Type B pancreatic cell (in vitro differentiated cells): ENCODE measurements at places on chromosomes 7 and 10.

GRCh38 chr7:99822731-99823718 is 4.8 kb upstream of the CYP3A43 start:
- DNase-seq: no peak

DNA sequence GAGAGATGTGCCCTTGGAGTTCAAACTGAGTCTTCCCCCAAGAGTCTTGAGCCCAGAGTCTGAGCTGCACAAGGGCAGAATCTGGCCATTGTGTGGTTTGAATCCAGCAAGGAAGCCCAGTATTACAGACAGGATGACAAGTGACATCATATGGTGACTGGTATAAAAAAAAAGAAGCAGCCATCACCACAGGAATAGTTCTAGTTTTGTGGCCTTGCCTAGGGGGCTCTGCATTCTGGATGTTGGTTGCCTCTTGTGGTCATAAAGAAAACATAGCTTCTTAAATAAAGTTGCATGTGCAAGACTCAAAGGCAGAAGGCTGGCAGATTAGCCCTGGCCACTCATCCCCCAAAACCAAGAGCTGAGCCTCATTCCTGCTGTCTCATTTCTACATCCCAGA is 16.8 kb upstream of the LRRC72 start:
- no peak for DNase-seq

GRCh38 chr10:119543814-119544642 is 1.5 kb upstream of the RGS10 start:
- no peak for DNase-seq

DNA sequence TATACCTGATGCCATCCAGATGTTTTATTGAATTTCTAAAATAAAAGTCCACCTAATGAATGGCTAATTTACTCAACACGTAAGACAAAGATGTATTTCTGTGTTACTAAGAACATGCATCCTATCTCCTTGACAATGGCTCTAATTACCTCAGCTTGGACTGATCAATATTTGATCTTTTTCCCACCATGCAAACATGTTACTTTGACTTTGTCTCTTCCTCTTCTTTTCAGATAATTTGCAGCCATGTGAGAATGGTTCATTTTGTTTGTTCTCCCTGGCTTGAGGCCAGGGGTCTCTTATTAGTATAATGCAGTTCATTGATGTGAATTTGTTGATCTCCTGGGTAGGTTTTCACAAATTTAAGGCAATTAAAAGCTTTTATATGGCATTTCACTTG is 302.1 kb downstream of the ADK start:
- DNase-seq: no peak

DNA sequence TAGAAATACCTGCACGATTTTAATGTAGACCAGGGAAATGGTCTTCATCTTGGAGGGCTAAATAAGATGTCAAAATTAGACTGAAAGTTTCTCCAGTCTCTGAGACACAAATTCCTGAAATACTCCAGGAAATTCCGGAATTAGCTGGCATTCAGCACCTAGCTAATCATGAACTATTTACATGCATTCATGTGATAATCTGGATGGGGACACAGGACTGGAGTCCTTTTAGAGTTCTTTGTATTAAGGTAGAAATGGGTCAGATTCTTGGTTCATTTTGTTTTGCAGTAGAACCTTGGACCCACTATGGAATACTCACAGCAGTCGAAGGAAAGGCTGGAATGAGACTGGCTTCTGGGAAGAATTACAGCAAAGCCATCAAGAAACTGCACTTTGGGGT is 65.3 kb upstream of the MDFIC start:
- no peak for DNase-seq

DNA sequence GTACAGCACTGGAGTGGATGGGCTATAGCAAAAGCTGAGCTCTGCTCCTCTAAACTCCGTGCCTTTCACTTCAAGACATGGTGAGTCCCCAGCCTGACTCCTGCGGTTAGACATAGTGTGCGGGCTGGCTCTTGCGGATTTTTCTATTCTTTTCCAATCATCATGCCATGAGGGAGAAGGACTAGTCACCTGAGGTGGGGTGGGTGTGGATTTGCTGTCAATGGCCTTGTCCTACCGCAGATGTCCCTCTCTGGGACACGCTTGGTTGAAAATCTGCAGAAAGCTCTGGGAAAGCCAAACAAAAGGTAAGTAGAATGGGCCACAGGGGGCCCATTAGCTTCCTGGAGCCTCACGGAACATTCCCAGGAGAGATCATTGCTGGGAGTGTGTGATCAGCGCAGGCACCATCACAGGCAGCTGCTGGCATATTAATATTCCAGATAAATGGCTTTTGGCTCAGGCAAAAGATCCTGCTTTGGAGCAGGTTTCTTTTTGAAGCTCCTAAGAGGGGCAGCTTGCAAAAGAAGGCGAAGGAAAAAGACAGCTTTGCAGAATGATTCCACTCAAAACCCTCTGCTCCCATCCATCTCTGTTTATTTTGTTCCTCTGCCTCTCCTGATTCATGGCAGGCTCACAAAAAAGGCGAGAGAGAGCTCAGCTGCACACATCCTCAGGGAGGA is 509.0 kb upstream of the ZMIZ1 start:
- no peak for DNase-seq

- no peak for DNase-seq
These were observed 81.1 kb upstream of the TMEM72 start for GRCh38 chr10:44830022-44830421.
